SK-N-DZ (cell line): ENCODE measurements at places on chromosomes 5 and 9.

DNA sequence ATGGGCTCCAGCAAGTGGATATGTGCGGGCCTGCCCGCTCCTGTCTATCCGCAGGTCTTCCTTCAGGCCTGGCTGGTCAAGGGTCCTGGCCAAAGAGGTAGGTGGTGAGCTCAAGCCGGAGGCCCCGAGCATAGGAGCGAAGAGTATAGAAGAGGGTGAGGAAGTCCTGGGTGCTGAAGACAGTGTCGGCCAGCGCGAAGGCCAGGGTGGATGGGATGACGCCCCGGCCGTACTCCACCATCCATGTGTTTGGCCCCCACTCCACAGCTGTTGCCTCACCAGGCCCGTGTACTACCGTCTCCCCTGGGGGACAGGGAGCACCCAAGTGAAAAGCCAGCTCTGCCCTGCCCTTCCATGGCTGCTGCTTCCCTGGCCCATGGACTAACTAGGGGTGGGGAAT is 2.0 kb downstream of the SIGMAR1 start:
- no peak for DNase-seq

DNA sequence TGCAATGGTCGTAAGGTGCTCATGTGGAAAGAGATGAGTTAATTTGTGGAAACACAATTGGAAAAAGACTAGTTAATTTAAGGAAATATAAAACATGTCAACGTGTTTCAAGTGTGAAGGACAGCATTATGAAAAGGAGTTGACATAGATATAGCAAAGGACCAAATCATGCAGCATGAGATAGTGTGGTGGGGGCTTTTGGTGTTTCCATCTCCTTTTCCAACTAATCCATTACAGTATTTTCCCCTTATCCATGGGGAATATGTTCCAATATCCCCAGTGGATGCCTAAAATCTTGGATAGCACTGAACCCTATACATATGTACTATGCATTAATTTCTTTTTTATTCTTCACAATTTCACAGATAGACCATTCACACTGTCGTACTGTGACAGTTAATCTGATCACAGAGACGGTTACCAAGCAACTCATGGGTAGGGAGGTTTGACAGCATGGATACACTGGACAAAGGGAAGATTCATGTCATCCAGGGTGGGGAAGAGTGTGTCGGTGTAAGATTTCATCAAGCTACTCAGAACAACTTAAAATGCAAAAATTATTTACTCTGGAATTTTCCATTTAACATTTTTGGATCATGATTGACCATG is 238.6 kb downstream of the CDH12 start:
- peak; percentile 23 for DNase-seq

DNA sequence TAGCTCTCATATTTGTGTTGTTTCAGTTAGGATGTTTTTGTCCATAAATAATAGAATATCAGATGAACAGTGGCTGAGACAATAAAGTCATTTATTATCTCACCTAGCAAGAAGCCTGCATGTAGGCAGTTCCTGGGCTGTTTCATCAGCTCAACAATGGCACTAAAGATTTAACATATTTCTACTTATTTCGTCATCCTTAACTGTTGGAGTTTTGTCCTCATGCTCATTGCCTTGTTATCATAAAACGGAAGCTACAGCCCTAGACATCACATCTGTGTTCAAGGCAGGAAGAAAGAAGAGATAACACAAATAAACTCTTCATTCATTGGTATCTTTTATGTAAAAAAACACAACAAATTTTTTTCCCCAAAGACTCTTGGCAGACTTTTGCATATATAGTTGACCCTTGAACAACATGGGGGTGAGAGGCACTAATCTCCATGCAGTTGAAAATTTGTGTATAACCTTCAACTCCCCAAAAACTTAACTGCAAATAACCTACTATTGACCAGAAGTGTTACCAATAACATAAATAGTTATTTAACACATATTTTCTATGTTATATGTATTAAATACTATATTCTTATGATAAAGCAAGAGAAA is 277.2 kb upstream of the ADRA1B start:
- no peak for DNase-seq

DNA sequence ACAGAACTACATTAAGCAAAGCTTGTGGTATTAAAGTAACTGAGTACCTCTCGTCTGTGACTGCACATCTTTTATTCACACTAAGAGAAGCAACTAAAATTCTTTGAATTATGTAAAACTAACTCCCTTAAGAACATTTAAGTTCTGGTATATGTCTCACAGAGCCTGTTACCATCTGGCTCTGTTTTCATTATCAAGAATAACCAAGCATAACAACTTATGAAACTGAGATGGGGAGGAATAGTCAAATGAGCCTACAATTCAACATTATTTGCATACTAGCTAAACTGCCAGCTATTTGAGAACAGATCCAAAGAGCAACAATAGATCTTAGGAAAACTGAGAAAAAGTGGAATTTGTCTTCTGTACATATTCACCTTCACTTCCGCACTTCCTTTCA is 25.3 kb upstream of the ISOC1 start:
- no peak for DNase-seq

DNA sequence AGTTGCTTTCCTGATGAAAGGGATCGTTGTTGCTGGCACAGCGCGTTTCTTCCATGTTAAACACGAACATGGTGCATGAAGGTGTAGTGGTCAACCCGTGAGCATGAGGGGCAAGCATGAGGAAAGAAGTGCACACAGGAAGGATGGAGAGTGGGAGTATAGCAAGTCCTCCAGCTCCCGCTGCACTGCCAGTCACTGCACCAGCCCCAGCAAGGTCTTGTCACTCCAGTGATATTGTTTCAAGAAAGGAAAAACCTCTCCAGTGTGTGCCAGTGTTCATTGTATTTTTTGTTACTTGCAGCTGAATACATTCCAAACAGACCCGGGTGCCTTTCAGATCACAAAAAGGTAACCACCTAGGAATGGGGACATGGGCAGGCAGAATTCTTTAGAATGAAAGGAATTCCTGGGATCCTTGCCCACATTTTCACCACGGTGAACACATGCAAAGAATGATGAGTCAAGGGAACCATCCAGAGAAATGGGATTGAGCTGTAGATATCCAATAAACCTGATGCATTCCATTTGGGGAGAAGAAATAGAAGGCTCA is 186.3 kb downstream of the AOPEP start:
- DNase-seq, result no peak

GRCh38 chr9:32431196-32431595 is 46.8 kb downstream of the ACO1 start:
- DNase-seq, result no peak

DNA sequence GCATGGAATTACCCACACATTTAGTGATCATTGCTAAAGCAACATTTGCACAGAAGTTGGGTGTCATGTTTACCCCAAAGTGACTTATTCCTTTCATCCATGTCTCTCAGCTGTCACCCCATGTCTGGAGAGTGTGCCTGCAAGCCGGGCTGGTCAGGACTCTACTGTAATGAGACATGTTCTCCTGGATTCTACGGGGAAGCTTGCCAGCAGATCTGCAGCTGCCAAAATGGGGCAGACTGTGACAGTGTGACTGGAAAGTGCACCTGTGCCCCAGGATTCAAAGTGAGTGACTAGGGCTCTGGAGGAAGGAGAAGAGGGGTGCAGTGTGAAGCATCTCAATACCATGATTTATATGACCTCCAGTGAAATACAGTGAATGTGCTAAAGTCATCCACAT is 99.9 kb upstream of the PRRC1 start:
- no peak for DNase-seq

DNA sequence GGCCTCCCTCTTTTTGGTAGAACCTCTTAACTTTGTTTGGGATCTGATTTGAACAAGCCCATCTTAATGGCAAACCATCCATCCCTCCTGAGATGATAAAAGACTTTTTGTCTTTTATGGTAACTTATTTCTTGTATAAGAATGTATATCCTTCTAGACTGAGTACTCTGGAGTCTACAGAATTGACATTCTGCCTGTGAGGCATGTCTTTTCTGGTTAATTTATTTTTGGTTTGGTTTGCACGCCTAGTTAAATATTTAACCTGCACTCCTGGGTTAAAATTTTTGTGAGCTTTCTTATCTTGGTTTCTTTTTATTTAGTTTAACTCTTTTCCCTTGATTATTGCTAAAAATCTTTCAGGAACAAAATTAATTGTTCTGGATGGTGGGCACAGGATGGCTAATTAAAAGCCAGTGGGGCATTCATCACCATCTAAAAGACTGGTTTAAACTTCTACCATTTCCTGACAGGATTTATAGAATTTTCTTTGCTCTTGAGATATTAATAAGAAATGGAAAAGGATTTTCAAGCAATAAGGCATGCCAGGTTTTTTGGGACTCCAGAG is 50.3 kb downstream of the PHAX start:
- no peak for DNase-seq

DNA sequence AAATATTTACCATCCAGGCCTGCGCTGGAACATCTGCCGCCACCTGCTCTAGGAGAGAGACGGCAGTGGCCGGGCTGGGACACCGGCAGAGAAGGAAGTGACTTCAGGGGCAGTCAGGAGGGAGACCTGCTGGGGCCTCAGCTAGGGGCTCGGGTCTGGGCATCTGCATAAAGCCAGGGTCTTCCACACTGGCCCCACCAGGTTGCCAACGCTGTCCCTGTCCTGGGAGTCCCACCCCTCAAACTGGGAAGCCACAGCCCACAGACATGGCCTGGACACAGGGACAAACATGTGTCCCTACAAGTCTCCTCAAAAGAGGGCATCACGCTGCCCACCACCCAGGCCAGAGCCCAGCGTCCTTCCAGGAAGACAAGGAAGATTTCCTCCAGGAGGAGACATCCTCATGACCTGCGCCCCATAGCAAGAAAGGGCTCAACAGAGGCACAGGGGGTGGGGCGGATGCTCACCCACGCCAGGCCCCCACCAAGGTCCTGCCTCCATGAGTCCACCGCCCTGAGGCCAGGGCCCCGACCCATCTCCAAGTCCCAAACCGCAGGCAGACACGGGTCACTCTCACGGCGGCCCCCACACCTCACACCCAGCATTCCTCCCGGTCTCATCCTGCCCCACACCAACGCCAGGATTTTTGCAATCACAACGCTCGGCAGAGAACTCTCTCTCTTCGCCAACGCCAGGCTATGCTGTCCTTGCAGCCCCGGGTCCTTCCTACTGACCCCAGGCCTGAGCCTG is 9.0 kb downstream of the VAV2 start:
- DNase-seq, result no peak

DNA sequence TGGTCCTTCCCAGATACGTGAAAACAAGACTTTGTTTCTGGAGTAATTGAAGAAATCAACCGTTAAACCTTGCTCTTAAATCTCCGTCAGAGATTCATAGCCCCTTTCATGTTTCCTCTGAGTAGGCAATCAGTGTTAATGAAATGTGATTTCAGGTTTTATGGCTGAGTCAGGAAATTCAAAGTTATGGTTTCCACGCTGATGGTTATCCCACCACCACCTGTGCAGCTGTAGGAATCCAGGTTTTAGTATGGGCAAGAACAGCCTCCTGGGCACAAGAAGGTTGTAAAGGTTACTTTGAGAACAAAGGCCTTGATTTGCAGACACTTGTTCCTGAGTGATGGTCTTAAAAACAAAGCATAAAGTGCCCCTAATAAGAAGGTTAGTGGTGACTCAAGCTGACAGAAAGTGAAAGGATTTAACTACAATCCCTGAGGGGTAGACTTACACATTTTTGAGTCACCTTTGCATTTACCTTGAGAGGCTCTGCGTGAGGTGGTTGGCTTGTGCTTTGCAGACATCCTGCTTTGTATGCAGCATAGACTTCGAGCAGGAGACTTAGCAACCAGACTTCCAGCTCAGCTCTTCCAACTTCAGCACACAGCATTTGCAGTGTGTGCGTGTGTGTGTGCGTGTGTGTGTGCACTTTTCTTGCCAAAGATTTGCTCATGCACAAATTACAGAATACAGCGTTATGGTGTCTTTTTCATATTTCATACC is 159.6 kb downstream of the TLE4 start:
- DNase-seq, result no peak

GRCh38 chr9:6917162-6917561 is 159.4 kb downstream of the KDM4C start:
- DNase-seq, result no peak

DNA sequence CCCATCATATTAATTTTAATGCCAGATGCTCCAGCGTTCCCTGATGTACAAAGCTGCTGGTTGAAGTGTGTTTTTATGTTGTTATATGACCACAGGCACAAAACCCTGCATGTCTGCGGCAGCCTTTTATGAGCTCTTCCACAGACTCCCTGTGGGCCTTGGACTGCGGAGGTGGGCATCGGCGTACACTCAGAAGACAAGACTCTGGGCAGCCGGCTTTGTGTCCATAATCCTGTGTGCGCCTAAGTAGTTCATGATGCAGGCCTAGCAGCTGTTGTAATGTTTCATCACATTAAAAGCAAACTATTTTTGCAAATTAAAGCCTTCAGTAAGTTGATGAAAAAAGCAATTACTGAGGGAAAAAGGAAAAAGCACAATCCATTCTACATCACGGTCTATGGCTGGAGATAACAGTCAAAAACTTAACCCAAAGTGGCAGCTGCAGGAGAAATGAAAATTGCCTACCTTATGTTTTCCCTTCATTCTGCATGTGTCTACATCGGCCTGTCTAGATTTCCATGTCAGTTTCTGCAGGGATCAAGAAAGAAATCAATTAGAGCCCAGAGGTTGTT is 78.8 kb downstream of the SEMA6A start:
- no peak for DNase-seq

- no peak for DNase-seq
Measured at GRCh38 chr5:24595329-24595728, 49.4 kb downstream of the CDH10 start.

DNA sequence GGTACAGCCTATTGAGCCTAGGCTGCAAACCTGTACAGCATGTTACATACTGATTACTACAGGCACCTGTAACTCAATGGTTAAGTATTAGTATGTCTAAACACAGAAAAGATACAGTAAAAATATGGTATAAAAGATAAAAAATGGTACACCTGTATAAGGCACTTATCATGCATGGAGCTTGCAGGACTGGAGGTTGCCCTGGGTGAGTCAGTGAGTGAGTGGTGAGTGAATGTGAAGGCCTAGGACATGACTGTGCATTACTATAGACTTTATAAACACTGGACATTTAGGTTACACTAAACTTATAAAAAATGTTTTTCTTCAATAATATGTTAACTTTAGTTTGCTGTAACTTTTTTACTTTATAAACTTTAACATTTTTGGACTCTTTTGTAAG is 171.3 kb downstream of the SLC28A3 start:
- DNase-seq, result no peak

- DNase-seq, result no peak
Measured at GRCh38 chr5:176596689-176597416, 13.1 kb downstream of the GPRIN1 start.

GRCh38 chr5:151138114-151138513 is 19.5 kb downstream of the ANXA6 start:
- DNase-seq, result no peak

- DNase-seq, result no peak
Measured at GRCh38 chr5:132425009-132425937, 55.8 kb downstream of the SLC22A5 start.

DNA sequence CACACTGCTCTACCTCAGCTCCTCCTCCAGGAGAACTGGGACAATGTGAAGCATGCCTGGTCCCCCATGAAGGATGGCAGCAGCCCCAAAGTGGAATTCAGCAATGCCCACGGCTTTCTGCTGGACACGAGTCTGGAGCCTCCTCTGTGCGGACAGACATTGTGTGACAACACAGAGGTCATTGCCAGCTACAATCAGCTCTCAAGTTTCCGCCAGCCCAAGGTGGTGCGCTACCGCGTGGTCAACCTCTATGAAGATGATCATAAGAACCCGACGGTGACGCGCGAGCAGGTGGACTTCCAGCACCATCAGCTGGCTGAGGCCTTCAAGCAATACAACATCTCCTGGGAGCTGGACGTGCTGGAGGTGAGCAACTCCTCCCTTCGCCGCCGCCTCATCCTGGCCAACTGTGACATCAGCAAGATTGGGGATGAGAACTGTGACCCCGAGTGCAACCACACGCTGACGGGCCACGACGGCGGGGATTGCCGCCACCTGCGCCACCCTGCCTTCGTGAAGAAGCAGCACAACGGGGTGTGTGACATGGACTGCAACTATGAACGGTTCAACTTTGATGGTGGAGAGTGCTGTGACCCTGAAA is 34.1 kb downstream of the PAPPA start:
- no peak for DNase-seq
